ENCODE measurements at places on chromosomes 2 and 18.

GRCh38 chr2:21700644-21701043 lies 576.9 kb downstream of the TDRD15 start:
- DNase-seq, result no peak

DNA sequence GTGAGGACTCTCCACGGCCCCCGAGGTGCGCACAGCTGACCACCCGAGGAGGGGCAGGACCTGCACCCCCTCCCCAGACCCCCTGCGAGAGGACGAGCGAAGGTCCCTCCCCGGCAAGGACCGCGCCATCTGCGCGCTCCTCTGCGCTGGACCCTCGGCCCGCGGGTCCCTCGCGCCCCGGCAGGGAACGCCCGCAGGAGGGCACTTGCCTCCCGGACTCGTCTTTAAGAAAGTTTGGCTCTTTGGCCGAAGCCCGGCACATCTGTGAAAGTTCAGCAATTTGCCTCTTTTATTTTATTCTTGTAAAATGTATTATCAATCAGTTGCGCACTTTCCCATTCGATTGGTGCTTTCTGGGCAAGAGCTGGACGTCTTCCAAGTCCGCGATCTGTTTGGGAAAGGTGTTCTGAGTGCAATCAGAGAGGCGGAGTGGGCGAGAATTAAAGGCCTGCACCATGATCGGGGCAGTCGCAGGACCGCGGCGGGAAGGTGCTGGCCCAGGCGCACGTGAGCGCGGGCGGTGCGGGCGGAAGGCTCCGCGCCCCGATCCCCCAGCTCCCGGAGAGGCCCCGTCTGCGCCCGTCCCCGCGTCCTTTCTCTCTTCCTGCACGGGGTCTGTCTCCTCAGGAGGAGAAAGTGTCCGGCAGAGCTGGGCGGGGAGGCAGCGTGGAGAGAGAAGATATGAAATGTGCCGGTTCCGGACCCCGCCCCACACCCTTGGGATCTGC lies 1.6 kb upstream of the ALKAL2 start:
- no peak for DNase-seq

DNA sequence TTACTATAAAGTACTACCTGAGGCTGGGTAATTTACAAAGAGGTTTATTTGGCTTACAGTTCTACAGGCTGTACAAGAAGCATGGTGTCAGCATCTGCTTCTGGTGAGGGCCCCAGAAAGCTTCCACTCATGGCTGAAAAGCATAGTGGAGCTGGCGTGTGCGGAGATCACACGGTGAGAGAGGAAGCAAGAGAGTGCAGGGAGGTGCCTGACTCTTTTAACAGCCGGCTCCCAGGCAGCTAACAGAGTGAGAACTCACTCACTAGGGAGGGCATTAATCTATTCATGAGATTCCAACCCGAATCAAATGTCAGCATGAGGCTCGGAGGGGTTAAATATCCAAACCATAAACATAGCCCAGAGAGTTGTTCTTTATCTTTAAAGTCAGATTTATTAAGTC lies 117.3 kb downstream of the LDLRAD4 start:
- DNase-seq, result no peak

DNA sequence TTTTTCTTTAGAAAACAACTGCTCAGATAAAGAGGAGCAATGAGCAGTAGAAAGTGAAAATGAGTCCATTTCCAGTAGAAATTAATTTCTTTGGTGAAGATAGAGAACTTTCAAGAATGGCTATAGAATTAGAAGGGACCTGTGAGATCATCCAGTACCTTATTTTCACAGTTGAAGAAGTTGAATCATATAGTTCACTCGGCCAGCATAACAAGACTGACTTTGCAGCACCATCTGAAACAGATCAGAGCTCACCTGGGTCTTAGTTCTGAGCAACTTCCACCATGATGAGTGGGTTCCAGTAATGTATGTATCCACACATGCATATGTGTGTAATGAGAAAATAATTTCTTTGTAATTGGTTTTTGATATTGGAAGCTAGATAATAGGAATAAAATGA lies 58.6 kb downstream of the CERS6 start:
- no peak for DNase-seq

- no peak for DNase-seq
These were observed 322.3 kb upstream of the SETBP1 start for GRCh38 chr18:44358402-44358801.
